H9 (cell line): ENCODE measurements at places on chromosomes 1 and 21. TPM values are rescaled to one million over a fixed set of nuclear protein-coding genes. Genes with fewer than 3 reads are reported as not detected.

FCMR gene
- total RNA-seq: not detected in 2 replicates

CLIC4 gene
- 230 and 240 TPM in 2 replicates for total RNA-seq

SYF2 gene
- total RNA-seq: 34.4 and 36.5 TPM in 2 replicates

GRCh38 chr1:19011845-19012231 is 55.4 kb upstream of the IFFO2 start:
- DNase-seq: no peak

GRCh38 chr1:82836973-82837680 is 1036.4 kb downstream of the ADGRL2 start:
- DNase-seq: no peak

DNA sequence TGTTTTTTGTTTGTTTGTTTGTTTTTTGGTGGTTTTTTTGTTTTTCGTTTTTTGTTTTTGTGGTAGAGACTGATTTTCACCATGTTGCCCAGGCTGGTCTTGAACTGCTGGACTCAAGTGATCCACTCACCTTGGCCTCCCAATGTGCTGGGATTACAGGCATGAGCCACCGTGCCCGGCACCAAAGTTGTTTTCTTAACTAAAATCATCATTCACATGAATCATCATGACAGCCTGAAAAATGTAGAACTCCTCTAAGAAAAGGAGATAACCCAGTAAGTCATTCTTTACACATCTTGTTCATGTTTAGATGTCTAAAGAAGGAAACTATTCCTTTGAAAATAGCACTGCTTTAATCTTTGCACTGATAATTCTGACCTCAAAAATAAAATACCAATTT is 37.5 kb downstream of the DISP1 start:
- no peak for DNase-seq
